ENCODE measurements at places on chromosomes 3 and 15. TPM values are rescaled to one million over a fixed set of nuclear protein-coding genes. Genes with fewer than 3 reads are reported as not detected.

GRCh38 chr3:14042680-14043079, 82.0 kb downstream of the CHCHD4 start:
- DNase-seq: peak; percentile 19

DNA sequence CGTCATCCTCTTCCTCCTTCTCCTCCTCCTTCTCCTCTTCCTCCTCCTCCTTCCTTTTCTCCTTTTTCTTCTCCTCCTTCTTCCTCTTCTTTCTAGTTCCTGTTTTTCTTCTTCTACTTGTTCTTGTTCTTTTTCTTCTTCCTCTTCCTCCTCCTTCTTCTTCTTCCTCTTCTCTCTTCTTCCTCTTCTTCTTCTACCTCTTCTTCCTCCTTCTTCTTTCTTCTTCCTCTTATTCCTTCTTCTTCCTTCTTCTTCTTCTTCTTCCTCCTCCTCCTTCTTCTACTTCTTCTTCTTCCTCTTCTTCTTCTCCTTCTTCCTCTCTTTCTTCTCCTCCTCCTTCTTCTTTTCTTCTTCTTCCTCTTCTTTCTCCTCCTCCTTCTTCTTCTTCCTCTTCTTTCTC, 310.2 kb upstream of the LMCD1 start:
- DNase-seq: no peak

Gene PLXNA1
- 63.0 TPM for total RNA-seq

Gene PXYLP1
- total RNA-seq: 3.2 TPM

- no peak for DNase-seq
Observed at GRCh38 chr3:112372396-112372795, 39.4 kb downstream of the CD200 start.

DNA sequence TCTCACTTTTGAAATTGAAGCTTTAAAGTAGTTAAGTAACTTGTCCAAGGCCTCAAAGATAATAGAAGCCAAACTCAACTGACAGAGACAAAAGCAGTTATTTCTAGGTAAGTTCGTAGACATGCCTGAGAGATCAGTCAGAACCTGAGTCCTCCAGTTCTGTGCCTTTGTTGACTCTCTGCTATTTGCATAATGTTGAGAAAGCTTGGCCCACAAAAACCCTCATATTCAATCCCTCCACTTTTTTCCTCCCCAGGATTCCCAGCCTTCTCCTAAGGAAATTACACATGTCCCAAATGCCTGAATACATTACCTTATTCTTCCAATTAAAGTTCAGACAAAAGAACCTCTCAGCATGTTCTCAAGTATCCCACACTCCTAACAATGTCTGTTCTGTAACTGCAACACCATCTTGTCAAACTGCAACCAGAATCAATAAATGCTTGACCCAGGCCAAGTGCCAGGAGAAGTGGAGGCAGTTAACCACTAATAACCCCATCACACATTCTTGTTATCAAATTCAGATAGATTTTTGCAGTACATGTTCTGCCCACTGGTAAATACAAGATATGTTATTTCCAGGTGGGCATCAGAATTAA, 217.8 kb downstream of the LRRC3B start:
- no peak for DNase-seq

Gene TRIM42
- not detected for total RNA-seq

Gene HHLA2
- total RNA-seq: not detected

DNA sequence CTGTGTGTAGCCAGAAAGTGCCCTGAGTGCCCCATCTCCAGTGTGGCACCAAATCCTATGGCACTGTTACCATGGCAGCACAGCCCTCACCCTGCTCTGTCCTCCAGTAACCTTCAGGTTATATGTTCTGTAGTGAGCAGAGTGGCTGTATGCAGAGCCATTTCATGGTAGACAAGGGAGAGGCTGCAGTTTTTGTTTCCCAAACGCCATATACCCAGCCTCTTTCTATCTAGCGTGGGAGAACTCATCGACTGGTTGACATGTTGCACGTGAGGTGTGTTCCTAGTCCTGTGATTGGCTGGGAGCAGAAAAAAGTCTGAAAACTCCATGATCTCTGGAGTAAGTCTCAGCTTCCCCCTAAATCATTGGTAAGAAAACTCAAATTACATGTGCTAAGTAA, 2.0 kb downstream of the SIDT1 start:
- DNase-seq: no peak

- DNase-seq: no peak
Observed at GRCh38 chr3:145798696-145799537, 362.1 kb downstream of the PLOD2 start.

Gene SCG5
- 17.7 TPM for total RNA-seq

DNA sequence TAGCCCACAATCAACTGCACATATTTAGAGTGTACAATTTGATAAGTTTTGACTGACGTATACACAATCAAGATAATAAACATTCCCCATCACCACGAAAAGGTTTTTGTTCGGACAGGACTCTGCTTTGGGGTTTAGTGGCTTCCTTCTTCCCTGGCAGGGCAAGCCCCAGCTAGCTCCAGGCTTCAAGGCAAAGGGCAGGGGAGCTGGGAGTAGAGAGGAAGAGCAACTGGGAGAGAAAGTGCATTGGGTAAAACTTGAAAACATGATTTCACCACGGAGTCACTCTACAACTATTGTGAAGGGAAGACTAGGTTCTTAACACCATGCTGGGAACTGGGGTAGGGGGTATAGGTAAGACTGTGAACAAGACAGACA, 185.1 kb upstream of the UBE2E1 start:
- no peak for DNase-seq

Gene STARD9
- 9.1 TPM for total RNA-seq

- DNase-seq: peak; percentile 53
Observed at GRCh38 chr3:81581966-81582599, 179.4 kb downstream of the GBE1 start.

DNA sequence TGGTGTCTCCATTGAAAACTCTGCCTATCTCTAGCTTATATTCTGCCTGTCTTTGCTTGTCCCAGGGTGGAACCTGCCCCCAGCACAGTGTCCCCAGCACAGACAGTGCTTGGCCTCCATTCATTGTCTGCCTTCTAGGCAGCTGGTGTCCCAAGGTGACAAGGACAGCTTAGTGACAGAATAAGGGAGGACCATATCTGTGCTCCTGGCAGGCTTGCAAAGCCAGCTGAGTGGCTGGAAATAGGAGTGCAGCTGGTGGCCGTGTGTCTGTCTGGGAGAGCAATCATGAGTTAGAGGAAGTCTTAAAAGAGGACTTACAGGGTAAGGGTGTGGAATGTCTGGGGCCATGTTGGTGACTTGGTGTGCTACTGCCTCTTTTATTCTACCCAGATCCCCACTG, 33.4 kb downstream of the SCN5A start:
- no peak for DNase-seq

Gene UBE2E2
- total RNA-seq: 30.3 TPM

DNA sequence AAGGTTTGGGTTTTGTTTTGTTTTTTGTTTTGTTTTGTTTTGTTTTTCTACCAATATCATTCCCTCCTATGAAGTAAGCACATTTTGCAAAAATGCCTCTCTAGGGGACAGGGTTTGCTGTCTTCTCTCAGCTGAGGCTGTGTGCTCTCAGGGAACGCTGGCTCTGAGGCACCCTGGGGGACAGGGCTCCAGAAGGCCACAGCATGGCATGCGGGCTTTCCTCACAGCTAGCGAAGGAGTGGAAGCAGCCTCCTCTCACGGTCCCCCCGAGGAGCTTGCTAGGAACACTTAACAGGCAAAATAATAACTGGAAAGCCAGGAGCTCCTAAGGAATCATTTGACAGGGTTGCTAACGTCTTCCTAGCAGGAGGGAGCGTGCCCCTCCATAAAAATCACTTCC, 227.7 kb upstream of the ST8SIA2 start:
- DNase-seq: no peak

DNA sequence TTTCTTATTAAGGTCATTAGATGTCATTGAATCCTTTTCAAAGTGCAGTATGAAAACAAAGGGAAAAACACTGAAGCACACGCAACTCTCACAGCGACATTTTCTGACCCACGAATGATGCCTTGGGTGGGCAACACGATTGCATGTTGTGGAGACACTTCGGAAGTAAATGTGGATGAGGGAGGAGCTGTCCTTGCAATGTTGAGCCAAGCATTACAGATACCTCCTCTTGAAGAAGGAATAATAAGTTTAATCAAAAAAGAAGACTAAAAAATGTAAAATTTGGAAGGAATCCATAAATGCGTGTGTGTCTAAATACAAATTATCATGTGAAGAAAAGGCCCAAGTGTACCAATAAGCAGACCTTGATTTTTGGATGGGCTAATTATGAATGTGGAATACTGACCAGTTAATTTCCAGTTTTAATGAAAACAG, 16.9 kb downstream of the THBS1 start:
- DNase-seq: peak; percentile 84

DNA sequence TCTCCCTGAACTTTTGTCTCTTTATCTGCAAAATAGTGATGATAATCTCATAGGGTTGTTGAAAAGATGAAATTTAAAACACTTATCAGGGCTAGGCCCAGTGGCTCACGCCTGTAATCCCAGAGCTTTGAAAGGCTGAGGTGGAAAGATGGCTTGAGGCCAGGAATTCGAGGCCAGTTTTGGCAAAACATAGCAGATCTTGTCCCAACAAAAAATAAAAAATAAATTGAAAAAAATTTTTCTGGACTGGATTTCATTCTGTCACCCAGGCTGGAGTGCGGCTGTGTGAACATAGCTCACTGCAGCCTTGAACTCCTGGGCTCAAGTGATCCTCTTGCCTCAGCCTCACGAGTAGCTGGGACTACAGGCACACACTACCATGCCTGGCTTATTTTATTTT, 29.6 kb downstream of the LMLN start:
- DNase-seq: no peak
